ENCODE measurements at places on chromosomes 6 and 20.

- no peak for DNase-seq
Observed at GRCh38 chr6:113923526-113923925, 47.4 kb downstream of the HDAC2 start.

- no peak for DNase-seq
Observed at GRCh38 chr6:111354758-111355555, 128.1 kb downstream of the REV3L start.

DNA sequence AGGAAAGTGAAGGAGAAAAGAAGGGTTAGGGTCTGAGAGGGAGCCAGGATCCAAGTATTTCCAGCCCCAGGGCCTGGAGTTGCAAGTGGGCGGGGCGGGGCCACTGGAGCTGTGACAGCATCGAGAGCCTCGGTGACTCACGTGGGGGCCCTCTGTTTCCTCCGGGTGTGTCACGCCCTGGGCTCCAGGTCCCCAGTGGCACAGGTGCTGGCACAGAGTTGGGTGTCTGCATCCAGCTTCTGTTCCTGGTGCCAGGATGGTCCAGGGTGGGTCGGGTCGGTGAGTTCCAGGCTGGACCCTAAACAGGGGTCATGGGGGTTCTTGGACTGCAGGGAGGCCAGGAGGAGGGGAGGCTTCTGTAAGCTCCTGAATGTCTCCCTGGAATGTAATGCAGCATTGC lies 16.7 kb downstream of the RAET1L start:
- DNase-seq = no peak

DNA sequence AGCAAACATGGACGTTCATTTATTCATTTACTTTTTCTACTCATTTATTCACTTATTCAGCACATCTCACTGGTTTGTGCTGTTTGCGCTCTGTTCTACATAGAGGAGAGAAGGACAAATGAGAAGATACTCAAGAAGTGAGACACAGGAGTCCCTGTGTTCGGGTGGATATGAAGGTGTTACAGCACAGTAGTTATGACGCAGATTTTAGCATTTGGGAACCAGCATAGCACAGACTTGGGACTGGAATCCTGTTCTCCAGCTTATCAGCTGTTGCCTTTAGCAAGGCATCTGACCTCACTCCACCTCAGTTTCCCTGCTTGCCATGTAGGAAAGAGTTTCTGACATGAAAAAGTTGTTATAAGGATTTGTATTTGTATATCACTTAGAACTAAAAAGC lies 430.1 kb downstream of the MAFB start:
- no peak for DNase-seq

GRCh38 chr6:114714836-114715507 lies 372.1 kb upstream of the HS3ST5 start:
- DNase-seq = no peak

DNA sequence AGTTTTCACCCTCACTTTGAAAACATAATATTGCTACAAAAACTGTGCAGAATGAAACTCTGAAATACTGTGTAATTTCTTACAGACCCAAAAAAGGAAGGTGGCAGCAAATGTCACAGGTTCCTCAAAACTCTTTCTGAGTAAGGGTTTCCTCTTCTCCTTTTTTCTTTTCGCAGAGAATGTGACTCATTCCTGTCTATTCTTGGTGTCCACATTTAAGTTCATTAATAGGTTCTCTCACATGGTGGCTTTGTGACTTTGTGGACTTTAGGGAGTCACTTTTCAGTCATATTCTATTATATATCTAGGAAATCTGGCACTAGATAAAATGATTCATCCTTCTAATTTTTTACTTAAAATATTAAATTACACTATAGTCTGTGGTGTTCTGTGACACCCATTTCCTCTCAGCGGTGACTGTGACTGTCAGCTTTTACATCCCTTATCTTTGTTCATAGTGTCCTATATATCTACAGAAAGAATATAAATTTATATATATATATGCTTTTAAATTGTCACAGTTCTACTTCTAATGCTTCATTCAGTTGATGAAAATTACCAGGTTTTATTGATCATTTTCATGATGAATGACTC lies 126.8 kb upstream of the HCRTR2 start:
- no peak for DNase-seq

DNA sequence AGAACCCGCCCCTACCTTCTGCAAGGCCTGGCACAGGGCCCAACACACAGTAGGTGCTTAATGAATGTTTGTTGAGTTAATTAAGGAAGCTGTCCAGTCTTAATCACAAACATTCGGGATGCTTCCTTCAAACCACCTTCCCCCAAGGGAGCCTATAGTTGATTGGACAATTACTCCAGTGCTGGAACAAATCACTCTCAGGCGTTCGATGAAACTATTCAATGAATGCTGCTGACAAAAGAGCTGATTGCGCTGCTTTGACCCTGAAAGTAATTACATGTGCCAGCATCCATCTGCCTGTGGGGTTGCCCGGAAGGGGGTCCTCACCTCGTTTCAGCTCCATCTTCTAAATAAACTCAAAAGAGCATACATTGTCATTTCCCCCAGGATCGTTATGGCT lies 112.0 kb upstream of the SRSF6 start:
- DNase-seq = no peak

DNA sequence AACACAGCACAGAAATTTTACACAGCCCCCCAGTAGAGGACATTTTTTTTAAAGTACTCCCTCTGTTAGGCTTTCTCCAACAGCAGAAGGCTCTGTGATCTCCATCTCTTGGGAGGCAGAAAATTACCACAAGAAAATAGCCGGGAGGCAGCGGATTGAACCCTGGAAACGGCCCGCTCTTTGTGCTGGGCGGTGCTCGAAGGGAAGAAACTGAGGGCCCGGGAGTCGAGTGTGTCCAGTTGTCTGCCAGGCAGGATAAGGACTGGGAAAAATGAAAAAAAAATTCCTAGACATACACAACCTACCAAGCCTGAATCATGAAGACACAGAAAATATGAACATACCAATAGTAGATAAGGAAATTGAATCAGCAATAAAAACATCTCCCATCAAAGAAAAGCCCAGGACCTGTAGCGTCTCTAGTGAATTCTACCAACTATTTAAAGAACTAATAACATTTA lies 31.5 kb downstream of the POM121L2 start:
- DNase-seq = no peak

Data from stimulated activated CD4-positive, alpha-beta T cell treated with anti-CD3 and anti-CD28 coated beads, Interleukin-12 subunit alpha, Interleukin-12 subunit beta, amount 100 ng/mL, for 48 hours (primary cell).